LHCN-M2 (cell line): ENCODE measurements at places on chromosomes 3 and 15. TPM values are rescaled to one million over a fixed set of nuclear protein-coding genes. Genes with fewer than 3 reads are reported as not detected.

Gene SKOR1
- 0.06 TPM in 1 of 2 replicates, not detected in the other for total RNA-seq

Gene TGFBR2
- 278 and 330 TPM in 2 replicates for total RNA-seq

Gene GOLGA6D
- total RNA-seq: not detected in 2 replicates

Gene PLS1
- total RNA-seq: 0.45 and 1.1 TPM in 2 replicates

Gene SPPL2A
- 160 and 245 TPM in 2 replicates for total RNA-seq

Gene LMAN1L
- total RNA-seq: 0.06 TPM in 1 of 2 replicates, not detected in the other

Gene AGTR1
- 5.1 and 6.4 TPM in 2 replicates for total RNA-seq

Gene C3orf62
- total RNA-seq: 0.71 and 1.3 TPM in 2 replicates

Gene CPLX3
- not detected in 2 replicates for total RNA-seq

Gene SPG11
- total RNA-seq: 40.2 and 46.4 TPM in 2 replicates

Gene SLC6A1
- total RNA-seq: under 0.01 TPM in 1 of 2 replicates, not detected in the other
